ENCODE measurements at places on chromosomes 4 and X.
A peak's percentile ranks its signal among the peaks of the same experiment; 100 is the strongest.

DNA sequence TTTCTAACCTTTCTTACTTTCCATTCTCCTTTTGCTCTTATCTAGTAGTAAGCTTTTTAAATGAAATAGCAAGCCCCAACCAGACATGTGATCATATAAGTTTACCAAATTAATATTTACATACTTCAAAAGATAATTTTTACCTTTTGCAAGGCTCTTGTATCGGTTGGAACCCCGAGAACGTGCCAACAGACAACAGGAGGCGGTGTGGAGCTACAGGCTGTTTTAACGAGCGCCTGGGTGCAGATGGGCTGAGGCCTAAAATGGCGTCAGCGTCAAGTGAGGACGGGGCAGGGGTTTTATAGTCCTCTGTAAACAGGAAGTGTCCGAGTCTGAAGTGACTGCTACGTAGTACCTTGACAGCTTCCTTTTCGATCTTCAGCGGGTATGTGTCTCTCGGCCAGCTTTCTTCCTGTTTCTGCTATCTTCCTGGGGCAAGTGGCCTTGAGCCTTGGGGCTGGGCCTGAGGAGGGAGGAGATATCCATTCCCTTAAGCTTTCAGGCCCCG lies 342.7 kb downstream of the GALNTL6 start:
- DNase-seq = no peak

DNA sequence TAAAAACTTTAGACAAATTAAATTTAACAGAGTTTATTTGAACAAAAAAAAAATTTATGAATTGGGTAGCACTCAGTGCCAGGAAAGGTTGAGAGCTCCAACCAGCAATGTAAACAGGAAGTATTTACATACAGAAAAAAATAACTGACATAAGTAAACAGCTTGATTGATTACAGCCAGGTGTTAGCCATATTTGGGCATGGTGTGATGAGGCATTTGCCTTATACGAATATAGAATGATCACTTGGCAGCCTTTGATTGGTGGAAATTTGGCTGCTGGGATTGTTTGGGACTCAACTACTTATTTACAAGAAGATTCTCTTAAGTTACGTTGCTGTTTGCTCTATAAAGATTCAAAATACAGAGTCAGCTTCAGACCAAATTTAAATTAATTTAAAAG lies 172.0 kb downstream of the ADAM29 start:
- peak; percentile 28 for DNase-seq

DNA sequence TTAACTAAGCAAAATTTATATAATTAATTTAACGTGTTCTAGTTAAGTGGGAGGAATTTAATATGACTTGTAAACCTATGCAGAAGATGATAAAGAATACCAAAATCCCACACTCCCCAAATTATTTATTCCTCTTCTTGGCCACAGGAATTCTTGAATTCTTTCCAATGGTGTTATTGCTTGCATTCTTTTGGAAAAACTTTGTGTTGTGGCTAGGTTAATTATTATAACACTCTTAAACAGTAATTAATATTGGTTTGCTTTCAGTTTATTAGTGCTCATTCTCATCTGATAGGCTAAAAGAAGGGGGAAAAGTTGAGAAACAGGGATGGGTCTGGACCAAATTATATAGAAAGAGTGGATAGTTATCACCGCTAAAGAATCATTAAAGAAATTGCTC lies 141.5 kb upstream of the PABPC4L start:
- DNase-seq = no peak

- DNase-seq = peak; percentile 0
Measured at GRCh38 chrX:120514236-120514635, 45.1 kb upstream of the LAMP2 start.

- peak; percentile 53 for DNase-seq
Measured at GRCh38 chr4:180665994-180666824, 1577.0 kb upstream of the TENM3 start.

- DNase-seq = no peak
Measured at GRCh38 chrX:9327086-9327746, 137.6 kb upstream of the TBL1X start.

- no peak for DNase-seq
Measured at GRCh38 chrX:104929324-104929723, 291.2 kb downstream of the TEX13A start.

DNA sequence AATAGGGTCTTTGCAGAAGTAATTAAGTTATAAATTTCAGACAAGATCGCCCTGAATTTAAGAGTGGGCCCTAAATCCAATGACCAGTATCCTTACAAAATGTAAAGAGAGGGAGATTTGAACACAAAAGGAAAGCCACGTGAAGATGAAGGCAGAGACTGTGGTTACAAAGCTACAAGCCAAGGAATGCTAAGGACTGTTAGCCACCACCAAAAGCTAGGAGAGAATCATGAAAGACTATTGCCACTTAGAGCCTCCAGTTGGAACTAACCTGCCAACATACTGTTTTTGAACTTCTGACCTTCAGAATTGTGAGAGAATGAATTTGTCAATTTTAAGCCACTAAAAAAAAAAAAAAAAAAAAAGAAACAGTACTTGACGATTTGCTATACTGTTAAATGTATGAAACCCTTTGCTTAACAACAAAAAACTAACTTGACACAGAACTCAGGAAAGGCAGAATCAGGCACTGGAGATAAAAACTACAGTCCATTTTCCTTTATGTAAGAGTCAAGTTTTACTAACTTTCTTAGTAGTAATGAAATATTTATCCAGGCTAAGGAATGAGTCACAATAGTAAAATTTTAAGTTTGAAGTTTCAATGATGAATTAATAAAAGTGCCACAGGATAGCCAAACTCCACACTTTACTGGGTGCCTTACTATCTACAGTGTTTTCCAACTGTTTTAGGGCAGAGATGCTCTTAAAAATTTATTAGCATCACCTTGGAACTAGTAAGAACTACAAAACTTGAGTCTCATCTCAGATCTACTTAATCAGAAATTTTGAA lies 25.1 kb downstream of the DHX15 start:
- DNase-seq = no peak

- DNase-seq = no peak
Measured at GRCh38 chr4:47531954-47532321, 46.9 kb downstream of the ATP10D start.

DNA sequence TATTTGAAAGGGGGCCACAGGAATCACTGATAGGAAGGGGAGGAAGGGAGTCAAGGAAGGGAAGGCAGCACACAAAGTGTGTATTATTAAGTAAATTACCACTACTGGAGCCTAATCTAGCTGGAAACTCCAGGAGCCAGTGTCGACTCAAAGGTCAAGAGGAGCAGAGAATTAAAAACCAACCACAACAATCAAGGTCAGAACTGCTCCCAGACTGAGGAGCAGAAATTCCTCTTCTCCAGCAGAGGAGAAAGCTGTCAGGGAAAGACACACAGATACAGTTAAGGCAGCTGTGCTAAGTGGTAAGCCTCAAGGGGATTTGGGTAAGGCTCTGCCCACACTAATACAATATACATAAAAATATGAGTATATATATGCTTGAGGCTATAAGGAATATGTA lies 87.5 kb upstream of the PTPN13 start:
- DNase-seq = no peak

DNA sequence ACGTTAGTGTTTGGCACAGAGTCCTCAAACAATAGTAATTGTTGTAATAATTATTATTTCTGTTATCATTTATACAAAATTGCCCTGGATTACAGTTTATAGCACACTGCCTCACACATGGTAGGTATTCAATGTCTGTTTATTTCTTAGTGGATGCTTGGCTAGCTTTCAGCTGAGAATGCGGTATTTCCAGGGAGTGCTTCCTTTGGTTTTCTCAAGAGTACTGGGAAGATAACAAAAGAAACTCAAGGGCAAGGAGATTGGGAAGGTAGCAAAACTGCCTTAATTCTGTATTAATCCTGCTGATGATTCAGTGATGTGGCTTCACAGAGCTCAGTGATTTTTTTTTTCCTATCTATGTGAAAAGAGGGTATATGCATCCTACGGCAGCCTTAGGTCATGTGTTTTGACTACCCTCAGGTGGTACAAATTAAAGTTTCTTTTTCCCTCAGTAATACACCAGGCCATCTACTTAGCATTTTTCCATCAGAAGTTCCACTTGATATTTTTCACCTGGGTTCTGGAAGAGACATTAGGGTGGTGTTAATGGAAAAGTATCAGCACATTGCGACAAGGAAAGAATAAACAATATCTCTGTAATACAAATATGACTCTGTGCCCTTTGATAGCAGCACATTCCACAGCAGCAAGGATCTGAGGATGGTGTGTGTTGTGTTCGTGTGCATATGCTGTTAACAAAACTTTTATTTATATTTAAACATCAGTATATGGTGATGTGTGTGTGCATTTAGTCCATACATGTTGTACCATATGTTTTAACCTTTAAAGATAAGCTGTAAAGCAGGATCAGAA lies 124.3 kb upstream of the RASGEF1B start:
- DNase-seq = no peak

DNA sequence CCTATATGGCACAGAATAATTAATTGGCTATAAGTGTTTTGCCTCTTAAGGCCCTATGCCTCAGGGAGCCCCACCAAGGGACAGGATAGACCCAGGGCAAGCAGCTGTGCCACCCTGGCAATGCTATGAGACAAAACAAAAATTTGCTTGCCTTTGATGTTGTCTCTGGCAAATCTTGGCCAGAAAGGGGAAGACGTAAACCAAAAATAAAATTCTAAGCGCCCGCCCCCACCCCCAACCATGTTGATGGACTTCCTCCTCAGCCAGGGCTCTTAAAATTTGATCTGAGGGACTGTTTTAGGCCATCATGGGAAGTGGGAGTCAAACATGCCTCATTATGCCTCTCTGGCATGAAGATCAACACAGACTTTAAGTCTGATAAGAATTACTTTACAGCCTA lies 130.5 kb upstream of the APOOL start:
- DNase-seq = no peak

GRCh38 chr4:159060161-159060560 lies 42.7 kb upstream of the RAPGEF2 start:
- no peak for DNase-seq

DNA sequence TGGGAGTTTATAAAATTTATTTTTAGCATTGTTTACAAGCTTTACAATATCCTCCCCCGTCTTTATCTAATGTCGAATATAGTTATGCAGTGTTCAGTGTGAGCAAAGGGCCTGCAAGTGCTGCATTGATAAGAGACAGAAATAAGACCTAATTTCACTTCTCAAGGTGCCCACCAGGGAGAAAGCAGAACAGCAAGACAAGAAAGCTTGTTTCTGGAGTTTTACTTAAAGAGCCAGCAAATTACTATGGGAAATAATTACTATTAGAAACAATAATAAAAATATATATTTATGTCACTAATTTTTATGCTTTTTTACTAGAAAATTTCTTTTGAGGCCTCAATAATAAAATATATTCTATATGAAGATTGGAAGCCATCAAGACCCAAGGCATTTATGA lies 2677.7 kb downstream of the ARAP2 start:
- DNase-seq = no peak

- no peak for DNase-seq
Measured at GRCh38 chr4:86132468-86132867, 227.4 kb downstream of the MAPK10 start.

GRCh38 chr4:10963958-10964703 lies 279.6 kb upstream of the CLNK start:
- DNase-seq = no peak

DNA sequence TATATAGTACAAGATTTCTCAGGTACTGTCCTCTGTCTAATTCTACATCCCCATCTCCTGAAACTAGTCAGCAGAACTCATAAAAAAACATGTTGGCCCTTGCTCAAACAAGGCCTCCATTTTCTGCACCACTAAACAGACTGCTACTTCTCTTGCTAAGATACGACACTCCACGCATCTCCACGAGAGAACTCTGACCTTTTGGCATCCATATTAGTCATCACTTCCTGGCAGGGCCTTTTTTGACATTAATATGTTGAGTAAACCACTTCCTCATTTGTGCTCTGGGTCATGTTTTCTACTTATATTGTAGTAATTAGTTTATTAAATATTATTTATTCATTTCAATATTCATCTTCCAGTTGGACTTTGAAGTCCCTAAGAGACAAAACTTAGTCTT lies 65.6 kb downstream of the DCAF8L1 start:
- no peak for DNase-seq

GRCh38 chr4:4284827-4285618 lies 4.9 kb downstream of the LYAR start:
- no peak for DNase-seq

DNA sequence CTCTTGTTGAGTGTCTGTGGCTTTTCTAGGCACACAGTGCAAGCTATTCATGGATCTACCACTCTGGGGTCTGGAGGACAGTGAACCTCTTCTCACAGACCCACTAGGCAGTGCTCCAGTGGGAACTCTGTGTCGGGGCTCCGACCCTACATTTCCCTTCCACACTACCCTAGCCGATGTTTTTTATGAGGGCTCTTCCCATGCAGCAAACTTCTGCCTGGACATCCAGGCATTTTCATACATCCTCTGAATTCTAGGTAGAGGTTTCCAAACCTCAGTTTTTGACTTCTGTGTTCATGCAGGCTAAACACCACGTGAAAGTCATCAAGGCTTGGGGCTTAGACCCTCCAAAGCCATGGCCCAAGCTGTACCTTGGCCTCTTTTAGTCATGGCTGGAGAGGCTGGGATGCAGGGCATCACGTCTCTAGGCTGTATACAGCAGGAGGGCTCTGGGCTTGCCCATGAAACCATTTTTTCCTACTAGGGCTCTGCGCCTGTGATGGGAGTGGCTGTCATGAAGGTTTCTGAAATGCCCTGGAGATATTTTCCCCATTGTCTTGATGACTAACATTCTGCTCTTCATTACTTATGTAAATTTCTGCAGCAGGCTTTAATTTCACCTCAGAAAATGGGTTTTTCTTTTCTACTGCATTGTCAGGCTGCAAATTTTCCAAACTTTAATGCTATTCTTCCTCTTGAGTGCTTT lies 249.8 kb upstream of the CPEB2 start:
- no peak for DNase-seq

DNA sequence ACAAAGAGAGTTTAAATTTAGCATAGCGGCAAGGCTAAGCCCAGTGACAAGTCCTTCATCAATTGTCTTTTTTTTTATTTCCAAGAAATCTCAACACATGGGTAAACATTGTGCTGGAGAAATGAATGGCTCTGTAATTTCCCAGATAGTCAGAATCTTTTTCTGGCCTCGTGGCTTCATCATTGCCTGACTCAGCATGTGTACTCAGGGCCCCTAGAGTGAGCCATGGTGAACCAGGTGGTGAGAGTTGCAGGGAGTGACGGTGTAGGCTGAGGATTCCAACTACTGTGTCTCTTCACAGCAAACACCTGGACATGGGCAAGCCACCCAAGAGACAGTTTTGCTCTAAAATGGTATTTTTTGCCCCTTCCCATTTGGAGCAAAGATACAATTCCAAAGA lies 43.1 kb upstream of the UCP1 start:
- DNase-seq = no peak

DNA sequence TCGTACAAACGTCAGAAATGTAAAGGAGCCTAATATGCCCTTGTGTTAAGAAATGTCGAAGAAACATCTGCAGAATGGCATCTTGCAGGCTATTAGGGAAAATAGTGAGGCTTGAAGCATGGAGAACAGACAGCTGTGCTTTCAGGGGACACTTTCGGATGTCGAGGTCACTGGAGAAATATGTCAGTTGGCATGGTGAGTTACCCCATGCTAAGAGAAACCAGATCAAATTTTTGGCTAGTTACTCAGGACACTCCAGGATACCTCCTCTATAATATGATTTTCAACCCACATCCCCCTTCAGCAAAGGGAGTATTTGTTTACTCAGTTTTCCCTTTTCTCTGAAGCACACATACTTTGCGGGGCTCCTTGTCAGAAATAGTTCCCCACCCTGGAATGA lies 171.4 kb downstream of the GPC3 start:
- DNase-seq = no peak

- no peak for DNase-seq
Measured at GRCh38 chr4:63211375-63211774, 1197.9 kb downstream of the TECRL start.

GRCh38 chr4:186307497-186307896 lies 41.5 kb downstream of the F11 start:
- DNase-seq = no peak

Data from NCI-H1092 (cell line).